GM10248 (cell line): ENCODE measurements at places on chromosomes 7 and 10.

GRCh38 chr10:3397231-3397630, 224.6 kb upstream of the PITRM1 start:
- DNase-seq = no peak

GRCh38 chr7:134129856-134130523, 2.9 kb downstream of the LRGUK start:
- DNase-seq = no peak

GRCh38 chr7:142716596-142716995, 32.7 kb upstream of the PRSS1 start:
- no peak for DNase-seq

- no peak for DNase-seq
Measured at GRCh38 chr10:114973306-114973705, 35.3 kb downstream of the TRUB1 start.

DNA sequence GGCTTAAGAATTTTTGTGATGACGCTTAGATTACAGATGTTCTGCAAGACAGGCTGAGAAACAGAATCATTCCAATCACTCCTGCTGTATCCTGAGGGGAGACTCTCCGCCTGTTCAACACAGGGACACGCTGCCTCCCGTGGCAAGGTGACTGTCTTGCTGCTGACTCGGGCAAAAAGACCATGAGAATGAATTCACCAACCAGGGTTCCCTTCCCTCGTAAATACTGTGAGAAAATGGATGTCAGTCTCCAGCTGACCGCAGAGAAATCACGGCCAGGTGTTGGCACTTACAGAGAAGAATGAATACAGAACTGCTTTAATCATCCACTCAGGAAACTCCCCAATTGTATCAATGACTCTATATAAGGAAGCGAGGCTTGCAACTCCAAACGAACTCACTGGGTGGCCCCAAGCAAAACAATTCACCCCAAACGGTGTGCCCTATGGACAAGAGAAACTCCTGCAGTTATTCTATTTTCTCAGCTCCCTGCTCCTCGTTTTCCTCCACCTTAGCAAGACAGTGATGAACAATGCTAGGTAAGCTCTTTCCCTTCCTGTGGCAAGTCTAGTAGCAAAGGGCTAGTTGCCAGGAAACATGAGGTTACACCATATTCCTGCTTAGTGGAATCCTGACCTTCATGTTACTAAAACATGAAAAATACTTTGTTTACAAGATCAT, 22.8 kb downstream of the GNA12 start:
- DNase-seq = peak; percentile 65

GRCh38 chr10:28047061-28047460, 48.2 kb upstream of the ODAD2 start:
- DNase-seq = no peak
